Activated T-helper 2 cell treated with anti-CD3 and anti-CD28 coated beads, Interferon-gamma antibody, Interleukin-2, Interleukin-4, amounts not matched to agents 10 μg/mL and 5 μg/mL and 100 μg/mL, durations not matched to agents 14 hours and 24 hours and 36 hours (primary cell): ENCODE measurements at places on chromosomes 1 and 21. TPM values are rescaled to one million over a fixed set of nuclear protein-coding genes. Genes with fewer than 3 reads are reported as not detected.

DNA sequence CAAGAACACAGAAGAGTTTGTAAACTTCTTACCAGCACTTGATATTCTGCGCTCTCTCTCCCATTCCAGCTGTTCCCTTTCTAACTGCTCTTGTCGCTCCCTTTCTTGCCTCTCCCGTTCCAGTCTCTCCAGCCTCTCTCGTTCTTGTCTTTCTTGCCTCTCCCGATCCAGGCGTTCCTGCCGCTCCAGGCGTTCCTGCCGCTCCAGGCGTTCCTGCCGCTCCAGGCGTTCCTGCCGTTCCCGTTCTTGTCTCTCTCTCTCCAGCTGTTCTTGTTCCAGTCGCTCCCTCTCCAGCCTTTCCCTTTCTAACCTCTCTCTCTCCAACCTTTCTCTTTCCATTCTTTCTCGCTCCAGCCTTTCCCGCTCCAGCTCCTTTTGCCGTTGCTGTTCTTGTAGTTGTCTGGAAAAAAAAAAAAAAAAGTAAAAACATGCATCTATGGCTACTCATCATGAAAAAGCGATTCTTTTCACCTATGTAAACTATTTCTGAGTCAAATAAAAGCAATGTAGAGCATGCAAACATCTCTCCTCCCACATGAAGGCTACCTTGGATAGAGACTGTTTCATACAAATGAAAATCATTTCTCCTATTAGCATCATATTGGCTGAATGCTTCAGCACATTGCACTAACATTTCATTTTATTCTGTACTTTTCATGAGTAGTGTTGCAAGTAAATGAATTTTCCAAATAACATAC lies 91.5 kb upstream of the LBR start:
- no peak overlapping the region for H3K27ac ChIP-seq
- peaks cover 16% of the 10 kb centered on the region for H3K27me3 ChIP-seq
- no peaks in the 10 kb centered on the region for H3K4me1 ChIP-seq
- no peak overlapping the region for H3K4me3 ChIP-seq
- DNase-seq = no peak

DNA sequence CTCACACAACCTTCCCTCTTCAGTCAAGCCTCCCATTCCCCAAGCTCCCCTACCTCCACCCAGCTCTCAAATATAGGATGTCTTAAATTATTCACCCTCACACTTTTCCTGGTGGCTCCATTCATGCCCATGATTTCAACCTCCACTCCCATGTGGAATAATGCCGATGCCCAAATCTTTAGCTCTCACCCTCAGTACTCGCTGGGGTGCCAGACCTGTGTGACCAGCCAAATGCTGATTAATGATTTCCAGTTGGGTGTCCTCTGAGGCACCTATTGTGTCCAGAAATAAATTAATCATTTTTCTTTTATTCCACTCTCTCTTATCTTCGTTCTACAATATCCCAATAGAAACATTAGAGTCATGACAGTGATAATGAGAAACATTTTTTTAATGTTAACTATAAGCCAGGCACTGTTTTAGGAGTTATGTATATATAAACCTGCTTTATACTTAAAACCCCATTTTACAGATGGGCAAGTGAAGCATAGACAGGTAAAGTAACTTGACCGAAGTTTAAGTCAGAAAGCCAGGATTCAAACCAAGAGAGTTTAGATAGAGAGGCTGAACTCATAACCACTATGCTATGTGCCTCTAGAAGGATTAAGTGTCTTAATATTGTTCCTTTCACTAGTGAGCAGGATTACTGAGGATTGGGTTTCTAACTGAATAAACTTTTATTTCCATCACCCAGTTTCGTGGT lies 209.7 kb downstream of the DUSP10 start:
- no peaks in the 10 kb centered on the region for H3K4me1 ChIP-seq
- H3K27me3 ChIP-seq = peaks cover 26% of the 10 kb centered on the region
- H3K27ac ChIP-seq = no peak overlapping the region
- H3K4me3 ChIP-seq = no peak overlapping the region
- no peaks in the 10 kb centered on the region for H3K36me3 ChIP-seq

GRCh38 chr1:47459253-47459788 lies 21.5 kb downstream of the FOXD2 start:
- no peak overlapping the region for H3K27ac ChIP-seq
- H3K4me3 ChIP-seq = no peak overlapping the region
- no peaks in the 10 kb centered on the region for H3K4me1 ChIP-seq
- DNase-seq = no peak
- peaks cover 52% of the 10 kb centered on the region for H3K27me3 ChIP-seq
- H3K36me3 ChIP-seq = no peaks in the 10 kb centered on the region

DNA sequence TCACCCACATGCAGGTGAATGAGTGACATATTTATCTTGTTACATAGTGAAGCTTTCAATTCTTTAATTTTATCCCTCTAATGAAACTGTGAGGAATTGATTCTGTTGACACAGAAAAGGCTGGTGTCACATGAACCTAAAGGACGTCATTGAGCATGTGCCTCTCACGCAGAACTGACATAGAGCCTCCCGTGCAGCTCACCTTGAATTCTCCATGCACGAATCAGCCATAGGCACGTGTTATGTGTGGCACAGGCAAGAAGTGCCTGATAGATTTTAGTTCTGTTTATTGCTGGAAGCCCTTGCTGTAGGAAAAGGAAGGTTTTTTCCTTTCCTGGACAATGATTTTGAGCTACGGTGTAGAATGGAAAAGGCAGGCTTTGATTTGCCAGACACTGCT lies 11.3 kb downstream of the ADARB1 start:
- H3K4me1 ChIP-seq = peaks cover 86% of the 10 kb centered on the region
- H3K36me3 ChIP-seq = peaks cover 47% of the 10 kb centered on the region
- H3K27ac ChIP-seq = no peak overlapping the region
- no peaks in the 10 kb centered on the region for H3K27me3 ChIP-seq
- no peak overlapping the region for H3K4me3 ChIP-seq
- DNase-seq = no peak

Gene ARHGEF2
- 211 and 216 TPM in 2 replicates for total RNA-seq

Gene CA6
- 0.37 and 0.41 TPM in 2 replicates for total RNA-seq

DNA sequence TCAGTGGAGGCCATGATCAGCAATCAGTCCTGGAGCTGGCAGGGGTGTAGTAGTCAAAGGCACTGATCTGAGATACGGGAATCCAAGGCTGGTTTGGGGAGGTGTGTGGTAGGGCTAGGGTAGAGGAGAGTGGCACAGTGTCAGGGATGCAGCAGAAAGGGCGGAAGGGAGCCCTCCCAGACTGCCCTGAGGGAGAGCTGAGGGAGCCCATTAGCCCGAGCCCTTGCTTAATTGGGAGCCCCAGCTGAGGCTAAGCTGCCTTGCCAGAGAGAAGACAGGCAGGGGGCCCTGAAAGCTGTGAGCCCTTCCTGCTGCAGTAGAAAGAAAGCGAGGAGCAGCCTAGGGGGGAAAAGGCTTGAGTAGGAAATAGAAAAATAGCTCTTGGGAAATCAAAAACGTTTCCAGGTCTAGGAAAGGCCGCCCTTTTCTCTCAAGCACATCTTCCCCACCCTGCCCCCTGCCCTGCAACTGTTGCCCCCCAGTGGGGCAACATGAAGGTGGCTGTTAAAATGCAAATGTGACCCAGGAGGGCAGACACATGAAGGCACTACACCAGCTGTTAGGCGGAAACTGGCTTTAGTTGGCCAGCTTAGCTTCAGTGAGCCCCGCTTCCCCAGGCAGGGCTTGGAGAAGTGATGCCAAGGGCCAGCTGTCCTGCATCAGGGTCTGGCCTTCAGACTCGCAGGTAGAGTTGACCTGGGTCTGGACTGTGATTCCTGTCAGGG lies 106.2 kb downstream of the UCK2 start:
- no peak overlapping the region for H3K4me3 ChIP-seq
- DNase-seq = no peak
- H3K27me3 ChIP-seq = peaks cover 5% of the 10 kb centered on the region
- no peak overlapping the region for H3K27ac ChIP-seq
- no peaks in the 10 kb centered on the region for H3K4me1 ChIP-seq

DNA sequence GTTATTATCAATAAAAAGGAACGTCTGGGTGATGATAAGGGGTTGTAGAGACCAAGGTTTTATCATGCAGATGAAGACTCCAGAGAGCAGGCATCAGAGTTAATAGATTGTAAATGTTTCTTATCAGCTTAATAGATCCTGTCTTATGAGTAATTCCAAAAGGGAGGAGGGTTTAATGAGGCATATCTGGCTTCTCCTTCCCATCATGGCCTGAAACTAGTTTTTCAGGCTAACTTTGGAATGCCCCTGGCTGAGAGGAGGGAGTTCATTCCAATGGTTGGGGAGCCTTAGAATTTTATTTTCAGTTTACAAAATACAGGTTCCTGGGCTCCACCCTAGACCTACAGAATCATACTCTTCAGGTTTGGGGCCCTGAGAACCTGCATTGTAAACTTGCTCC lies 13.5 kb downstream of the PLA2G2D start:
- H3K4me1 ChIP-seq = no peaks in the 10 kb centered on the region
- peaks cover 15% of the 10 kb centered on the region for H3K27me3 ChIP-seq
- no peak overlapping the region for H3K27ac ChIP-seq

DNA sequence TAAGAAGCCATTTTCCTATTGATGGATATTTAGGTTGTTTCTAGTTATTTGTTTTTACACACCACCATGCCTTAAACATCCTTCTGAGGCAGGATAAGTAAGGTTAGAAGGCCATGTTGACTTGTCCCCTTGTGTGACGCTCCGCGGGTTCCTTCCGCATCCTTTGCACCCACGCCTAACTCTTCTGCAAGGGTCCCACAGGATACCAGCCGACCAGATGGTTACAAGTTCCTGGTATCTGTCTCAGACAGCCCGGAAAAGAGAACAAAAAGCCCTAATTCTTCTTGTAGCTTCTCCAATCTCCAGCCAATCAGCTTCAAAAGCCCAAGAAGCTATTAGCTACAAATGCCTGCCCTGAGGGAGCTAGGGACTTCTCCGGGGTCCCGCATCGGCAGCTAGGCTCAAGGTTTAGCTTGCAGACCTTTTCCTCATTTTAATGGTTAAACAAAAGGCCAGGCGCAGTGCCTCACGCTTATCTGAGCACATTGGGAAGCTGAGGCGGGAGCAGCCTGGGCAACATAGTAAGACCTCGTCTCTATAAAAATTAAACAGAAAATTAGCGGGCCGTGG lies 4.9 kb upstream of the OTUD3 start:
- no peak for DNase-seq
- H3K4me1 ChIP-seq = peaks cover 4% of the 10 kb centered on the region
- no peaks in the 10 kb centered on the region for H3K36me3 ChIP-seq
- no peak overlapping the region for H3K4me3 ChIP-seq
- H3K27me3 ChIP-seq = peaks cover 24% of the 10 kb centered on the region
- no peak overlapping the region for H3K27ac ChIP-seq

DNA sequence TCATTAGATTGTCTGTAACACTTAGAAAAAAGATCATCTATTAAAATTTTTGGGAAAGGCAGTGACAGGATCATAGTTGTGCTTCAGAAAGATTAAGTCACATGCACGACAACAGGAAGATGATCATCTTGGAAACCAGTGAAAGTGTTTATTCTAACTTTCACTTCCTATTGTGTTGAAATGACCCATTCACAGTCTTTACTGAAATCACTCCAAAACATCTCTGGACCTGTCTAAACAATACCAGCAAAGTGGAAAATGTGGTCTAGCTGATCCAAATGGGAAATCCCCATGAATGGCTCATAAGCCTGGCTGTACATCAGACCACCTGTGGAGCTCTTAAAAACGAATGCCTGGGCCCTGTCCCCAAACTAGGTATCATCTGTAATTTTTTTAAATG lies 111.1 kb upstream of the ETV3 start:
- H3K36me3 ChIP-seq = no peaks in the 10 kb centered on the region
- peaks cover 16% of the 10 kb centered on the region for H3K27me3 ChIP-seq
- no peak overlapping the region for H3K4me3 ChIP-seq
- no peak overlapping the region for H3K27ac ChIP-seq

GRCh38 chr1:116311756-116312680 lies 61.0 kb upstream of the ATP1A1 start:
- H3K27me3 ChIP-seq = peaks cover 4% of the 10 kb centered on the region
- H3K4me1 ChIP-seq = peaks cover 3% of the 10 kb centered on the region
- H3K4me3 ChIP-seq = no peak overlapping the region
- no peaks in the 10 kb centered on the region for H3K36me3 ChIP-seq
- DNase-seq = no peak

Gene LCE2C
- not detected in 2 replicates for total RNA-seq

DNA sequence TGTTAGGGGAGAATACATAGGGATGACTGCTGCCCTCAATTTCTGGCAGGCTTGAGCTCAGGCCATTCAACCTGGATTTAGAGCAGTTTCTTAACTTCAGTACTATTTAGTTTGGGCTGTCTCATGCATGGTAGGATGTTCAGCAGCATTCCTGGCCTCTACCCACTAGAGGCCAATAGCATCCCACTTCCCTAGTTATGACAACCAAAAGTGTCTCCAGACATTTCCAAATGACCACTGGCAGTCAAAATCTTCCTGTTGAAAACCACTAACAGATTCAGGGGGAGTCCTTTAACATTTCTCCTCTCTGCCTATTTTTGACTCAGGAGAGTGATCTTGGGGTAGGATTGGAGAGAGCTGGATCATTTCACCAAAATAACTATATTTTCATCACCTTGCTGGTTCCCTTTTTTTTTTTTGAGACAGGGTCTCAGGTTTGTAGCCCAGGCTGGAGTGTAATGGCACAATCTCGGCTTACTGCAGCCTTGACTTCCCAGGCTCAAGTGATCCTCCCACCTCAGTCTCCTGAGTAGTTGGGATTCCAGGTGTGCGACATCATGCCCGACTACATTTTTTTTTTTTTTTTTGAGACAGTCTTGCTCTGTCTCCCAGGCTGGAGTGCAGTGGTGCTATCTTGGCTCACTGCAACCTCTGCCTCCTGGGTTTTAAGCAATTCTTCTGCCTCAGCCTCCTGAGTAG lies 8.7 kb downstream of the GNAT2 start:
- H3K36me3 ChIP-seq = no peaks in the 10 kb centered on the region
- H3K27me3 ChIP-seq = peaks cover 15% of the 10 kb centered on the region

DNA sequence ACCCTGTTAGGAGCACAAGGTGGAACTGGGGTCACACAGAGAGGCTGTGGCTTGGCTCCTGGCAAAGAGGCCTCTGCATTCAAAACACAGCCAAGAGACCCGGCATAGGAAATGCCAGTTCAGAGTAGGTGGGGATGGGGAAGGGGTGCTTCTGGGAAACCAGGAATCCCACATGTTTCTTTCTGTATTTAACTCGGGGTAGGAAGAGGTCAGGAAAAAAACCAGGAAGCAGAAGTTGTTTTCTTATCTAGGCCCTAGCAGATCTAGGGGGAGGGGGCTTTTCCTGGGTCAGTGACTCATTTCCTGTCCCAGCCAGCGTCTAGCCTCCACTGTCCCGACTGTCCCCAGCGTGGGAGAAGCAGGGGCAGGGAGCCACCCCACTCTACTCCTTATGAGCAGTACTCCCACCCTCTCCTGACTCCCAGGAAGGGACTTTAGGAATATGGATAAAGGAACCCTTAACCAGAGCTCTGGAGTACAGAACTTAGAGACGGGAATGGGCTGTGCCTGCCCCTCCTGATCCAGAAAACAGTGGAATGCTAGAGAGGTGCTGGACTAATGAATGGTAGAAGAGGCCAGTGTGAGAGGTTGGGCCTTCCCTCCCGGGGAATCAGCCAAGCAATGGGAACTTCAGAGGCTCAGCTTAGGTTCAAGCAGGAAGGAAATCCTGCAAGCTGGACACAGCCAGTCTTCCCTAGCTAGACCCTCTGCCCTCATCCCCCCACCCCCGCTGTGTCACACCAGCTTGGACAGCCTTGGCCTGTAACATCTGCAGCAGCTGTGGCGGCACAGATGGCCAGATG lies 5.7 kb downstream of the FHL3 start:
- H3K27me3 ChIP-seq = no peaks in the 10 kb centered on the region
- H3K36me3 ChIP-seq = peaks cover 57% of the 10 kb centered on the region
- peak overlapping the region; percentile 94 for H3K27ac ChIP-seq

Gene TMPRSS3
- total RNA-seq = 81.0 and 88.1 TPM in 2 replicates
